Right cardiac atrium (tissue), 5 donors: ENCODE measurements at places on chromosomes 4 and X.

- no peak for DNase-seq
Measured at GRCh38 chr4:65437102-65437501, 233.2 kb downstream of the EPHA5 start.

DNA sequence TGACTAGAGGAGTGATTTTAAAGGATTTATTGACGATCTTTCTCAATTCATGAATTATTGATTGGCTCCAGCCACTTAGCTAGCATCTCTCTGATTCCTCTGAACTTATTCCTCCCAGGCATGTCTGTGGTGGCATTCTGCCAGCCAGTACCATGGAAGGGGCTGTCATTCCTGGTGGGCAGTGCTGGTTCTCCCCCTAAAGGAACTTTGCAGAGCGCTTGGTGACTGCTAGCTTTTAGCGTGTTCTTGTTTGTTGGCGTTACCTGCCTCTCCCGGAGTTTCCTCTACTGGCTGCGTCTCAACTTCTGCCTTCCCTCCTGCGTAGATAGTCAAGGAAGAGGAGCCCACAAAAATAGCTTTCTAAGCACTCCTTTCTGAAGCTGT, 19.3 kb downstream of the SRD5A3 start:
- no peak for DNase-seq

DNA sequence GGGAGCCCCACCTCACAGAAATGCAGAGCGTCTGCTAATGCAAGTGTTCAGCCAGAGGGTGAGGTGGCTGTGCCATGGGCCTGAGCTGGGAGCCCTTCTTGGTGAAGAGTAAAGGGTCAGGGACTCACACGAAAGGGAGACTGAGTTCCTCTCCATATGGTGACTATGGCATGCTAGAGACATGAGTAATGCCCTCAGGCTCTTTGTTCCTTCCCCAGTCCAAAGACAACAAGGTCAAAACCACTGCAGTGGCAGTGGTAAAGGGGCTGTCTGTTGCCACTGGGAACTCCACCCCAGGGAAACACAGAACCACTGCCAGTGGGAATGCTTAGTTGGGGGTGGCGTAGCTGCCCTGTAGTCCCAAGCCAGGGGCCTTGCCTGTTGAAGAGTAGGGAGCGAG, 22.4 kb downstream of the RAB40AL start:
- DNase-seq, result no peak

DNA sequence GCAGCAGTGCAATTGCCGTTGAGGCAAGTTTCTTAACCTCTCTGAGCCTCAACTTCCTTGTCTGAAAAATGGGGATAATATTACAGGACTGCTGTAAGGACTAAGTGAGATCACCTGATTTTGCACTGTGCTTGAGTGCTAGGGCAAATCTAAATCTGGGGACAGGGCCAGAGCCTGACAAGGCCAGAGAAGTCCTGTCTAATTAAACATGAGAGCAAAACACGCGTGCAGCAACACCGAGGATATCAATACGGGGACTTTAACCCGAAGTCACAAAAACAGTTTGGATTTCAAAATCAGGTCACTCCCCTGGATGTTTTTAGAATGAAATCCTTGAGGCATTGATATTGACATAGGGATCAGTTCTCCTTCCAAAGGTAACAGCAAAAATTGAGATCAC, 5.7 kb upstream of the GJB1 start:
- DNase-seq, result no peak

DNA sequence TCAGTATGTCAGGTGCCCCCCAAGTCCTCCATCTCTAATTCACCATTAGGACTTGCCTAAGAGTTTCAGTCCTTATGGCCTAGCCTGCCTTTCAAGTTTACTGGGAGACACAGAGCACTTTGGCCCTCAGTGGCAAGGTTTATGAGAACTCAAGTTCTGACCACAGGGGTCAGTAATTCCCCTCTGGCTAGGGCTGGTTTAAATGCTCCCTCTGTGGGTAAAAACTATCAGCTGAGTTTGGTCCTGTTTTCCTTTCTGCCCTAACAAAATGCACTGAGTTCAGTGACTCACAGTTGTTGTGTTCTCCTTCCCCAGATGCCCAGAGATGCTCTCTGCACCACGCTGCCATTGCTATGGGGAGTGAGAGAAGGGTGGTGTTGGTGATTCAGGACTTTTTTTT, 163.2 kb downstream of the RELL1 start:
- DNase-seq, result no peak

DNA sequence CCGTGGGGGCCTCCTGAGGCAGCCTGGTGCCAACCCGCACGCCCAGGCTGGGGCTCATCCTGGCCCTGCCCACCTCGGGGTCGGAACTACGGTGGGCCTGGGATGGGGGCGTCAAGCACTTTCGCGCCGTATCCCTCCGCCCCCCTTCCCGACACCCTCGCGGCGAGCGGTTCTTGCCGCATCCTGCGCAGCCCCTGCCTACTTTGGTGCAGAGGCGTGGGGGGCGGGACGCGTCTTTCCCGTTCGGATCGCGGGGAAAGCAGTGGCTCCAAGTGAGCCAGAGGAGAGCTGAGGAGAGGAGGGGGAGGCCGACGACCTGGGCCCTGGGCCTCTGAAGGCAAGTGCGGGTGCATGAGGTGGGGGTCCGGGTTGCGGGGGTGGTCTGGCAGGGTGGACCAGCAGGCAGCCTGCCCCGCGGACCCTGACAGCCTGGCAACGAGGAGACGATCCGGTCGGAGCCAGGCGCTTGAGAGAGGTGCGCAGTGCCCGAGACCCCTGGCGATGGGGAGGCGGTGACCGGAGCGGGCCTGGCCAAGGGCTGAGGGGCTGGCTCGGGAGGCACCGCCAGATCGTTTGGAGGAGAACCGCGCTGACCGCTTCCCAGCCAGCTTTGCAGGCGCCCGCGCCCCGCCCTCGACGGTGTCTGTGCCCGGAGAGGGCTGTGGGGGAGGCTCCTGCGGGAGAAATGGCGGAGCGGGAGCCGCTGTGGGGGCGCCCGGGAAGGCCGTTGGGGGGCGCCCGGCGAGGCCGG, at the start of gene GPRASP2:
Gene GPRASP2 (plus strand): TSS at position 233 of the 751 bp plus-strand sequence. CDS start 2,422 bp downstream, outside the sequence.
- peak; percentile 88 for DNase-seq

DNA sequence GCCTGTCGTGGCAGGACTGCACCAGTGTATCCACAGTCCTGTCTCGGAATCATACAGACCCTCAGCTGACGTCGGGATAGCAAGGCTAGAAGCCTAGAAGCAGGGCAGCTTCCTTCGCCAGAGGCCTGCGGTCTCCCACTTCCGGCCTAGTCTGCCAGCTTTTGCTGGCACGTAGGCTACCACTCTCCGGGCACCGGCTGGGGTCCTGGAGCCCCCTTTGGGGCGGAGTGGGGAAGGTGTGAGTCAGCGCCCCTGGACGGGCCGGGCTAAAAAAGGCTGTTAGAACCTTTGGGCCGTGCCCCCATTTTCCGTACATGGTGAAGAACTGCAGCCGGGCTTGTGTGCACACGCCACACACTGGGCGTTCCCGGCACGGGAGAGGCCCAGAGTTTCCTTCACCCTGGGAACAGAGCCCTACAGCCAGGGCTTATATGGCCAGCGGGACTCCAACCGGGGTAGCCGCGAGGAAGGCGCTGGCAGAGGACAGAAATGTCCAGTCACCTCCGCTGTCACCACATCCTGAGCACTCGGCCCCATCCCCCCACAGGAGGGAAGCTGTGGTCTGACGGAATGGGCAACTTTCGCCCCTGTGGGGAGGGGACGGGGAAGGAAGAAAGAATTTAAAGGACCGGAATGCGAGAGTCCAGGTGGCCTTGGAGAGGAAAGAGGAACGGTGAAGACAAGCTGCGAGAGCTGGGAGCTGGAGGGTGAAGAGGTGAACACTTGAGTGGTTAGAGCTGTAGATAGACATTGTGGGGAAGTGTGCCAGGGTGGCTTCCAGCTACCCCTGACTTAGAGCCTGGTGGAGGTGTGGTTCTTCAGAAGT, 4.6 kb downstream of the MAGIX start:
- peak; percentile 89 for DNase-seq

DNA sequence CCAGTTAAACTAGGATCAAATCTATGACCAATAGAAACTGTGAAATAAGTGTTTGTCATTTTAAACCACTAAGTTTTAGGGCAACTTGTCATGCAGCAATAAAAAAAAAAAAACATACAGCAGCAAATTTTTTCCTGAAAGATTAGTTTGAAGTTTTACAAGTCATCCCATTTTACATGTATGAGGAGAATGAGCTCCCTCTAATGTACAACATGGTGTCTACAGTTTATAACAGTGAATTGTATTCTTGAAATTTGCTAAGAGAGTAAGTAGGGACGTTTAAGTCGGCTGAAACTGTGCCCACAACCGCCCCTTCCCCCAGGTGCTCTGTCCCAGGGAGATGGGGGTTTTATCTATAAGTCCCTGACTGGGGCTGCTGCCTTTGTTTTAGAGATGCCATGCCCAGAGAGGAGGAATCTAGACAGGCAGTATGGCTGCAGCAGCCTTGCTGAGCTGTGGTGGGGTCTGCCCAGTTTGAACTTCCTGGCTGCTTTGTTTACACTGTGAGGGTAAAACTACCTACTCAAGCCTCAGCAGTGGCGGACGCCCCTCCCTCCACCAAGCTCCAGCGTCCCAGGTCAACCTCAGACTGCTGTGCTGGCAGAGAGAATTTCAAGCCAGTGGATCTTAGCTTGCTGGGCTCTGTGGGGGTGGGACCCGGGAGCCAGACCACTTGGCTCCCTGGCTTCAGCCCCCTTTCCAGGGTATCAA, 499.3 kb upstream of the CT83 start:
- no peak for DNase-seq

DNA sequence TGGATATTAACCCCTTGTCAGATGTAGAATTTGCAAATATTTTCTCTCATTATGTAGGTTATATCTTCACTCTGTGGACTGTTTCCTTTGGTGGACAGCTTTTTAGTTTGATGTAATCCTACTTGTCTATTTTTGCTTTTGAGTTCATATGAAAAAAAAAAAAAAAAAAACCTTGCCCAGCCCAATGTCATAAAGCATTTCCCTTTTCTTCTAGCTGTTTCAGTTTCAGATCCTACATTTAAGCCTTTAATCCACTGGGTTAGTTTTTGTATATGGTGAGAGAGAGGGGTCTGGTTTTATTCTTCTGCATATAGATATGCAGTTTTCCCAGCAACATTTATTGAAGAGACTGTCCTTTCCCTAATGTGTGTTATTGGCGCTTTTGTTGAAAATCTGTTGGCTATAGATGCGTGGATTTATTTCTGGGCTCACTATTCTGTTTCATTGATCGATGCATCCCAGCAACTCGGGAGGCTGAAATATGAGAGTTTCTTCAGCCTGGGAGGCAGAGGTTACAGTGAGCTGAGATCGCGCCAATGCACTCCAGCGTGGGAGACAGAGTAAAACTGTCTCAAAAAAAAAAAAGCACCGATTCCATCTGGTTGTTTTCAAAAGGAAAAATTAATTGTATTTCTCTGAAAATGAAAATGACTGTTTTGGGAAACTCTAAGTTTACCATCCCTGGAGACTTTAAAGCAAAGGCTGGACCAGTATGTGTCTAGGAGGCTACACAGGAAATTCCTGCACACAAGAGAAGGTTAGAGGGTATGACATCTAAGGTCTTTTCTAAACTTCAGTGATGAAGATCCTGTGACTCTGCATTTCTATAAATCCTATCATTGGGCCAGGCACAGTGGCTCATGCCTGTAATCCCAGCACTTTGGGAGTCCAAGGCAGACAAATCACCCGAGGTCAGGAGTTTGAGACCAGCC, 35.6 kb downstream of the STEEP1 start:
- no peak for DNase-seq

DNA sequence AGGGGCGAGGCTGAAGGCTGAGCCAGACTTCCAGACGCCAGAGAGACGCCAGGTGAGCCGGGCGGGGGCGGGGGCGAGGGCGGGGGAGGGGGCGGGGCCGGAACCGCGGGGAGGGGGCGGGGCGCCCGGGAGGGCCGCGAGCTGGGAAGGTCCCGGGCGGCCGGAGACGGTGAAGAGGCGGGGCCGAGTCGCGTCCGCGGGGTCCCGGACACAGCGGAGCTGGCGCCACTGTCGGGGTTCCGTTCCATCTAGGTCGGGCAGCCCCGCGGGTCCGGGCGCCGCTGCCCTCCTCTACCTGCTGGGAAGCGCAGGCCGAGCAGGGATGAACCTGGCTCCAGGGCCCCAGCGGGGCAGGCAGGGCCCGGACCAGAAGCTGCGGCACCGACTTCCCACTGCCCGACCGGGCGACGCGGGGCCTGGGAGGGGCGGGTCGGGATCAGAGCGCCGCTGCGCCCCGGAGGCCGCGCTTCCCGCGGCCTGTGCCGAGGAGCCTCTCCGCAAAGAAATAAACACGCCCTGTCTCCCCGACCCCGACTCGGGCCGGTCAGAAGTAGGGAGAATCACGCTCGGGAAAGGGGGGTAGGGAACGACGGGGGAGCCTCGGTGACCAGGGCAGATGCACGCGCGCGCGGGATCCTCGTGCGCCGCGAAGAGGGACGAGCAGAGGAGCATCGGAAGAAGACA, 10.6 kb downstream of the HMX1 start:
- DNase-seq, result no peak

DNA sequence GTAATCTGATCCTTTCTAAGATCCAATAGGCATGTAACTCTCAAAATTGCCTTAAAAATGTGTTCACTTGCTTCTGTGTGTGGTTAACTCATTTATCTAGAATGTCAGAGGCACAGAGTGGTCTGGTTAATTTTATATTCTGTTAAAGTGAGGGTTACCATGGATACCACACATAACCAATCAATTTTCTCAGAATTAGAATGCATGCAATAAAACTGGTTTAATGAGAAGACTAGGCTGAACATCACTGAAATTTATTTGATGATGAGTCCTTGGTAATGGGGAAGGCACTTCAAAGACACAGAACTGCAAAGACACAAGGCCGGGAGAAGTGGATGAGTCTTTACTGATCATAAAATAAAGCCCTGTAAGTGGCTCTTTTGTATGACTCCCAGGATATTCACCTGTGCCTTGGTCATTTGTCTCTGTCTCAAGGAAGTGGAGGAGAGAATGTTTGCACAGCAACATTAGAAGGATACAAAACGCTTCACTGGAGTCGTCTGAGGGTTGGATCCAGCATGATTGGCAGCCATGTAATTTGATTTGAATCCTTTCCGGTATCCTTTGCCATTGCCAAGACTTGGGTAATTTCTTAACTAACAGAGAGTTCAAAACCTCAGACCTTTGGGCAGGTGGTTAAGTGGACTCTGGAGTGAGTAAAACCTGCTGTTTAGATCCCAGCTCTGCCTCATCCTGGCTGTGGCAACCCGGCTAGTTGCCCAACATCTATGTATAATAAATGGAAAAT, 94.0 kb upstream of the RBPJ start:
- DNase-seq, result no peak

DNA sequence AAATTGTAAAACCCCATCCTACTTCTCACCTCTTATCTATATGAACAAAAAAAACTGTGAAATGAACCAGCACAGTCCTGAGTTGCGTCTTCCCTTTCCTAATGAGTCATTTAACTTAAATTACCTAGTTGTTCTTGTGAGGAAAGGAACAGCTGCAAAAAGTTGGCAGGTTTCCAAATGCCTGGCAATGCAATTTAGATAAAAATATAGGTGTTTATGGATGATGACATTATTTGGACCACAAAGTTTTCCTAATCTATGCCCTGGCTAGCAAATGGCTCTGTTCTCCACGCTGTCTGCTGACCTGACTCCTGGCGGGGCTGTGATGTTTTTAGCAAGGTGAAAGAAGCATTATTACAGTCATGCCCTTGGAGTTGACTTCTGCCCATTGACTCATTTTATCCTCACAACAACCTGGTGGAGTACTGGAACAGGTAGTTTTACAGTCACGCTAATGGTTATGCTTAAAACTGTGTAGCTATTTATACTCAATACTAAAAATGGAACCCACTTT, 29.8 kb upstream of the RELL1 start:
- no peak for DNase-seq
